Stimulated activated CD8-positive, alpha-beta memory T cell treated with anti-CD3 and anti-CD28 coated beads, Interleukin-4, amount 100 ng/mL, for 48 hours (primary cell): ENCODE measurements at places on chromosomes 7 and 10.

- no peak for DNase-seq
Measured at GRCh38 chr7:50302486-50303334, 1.8 kb upstream of the IKZF1 start.

DNA sequence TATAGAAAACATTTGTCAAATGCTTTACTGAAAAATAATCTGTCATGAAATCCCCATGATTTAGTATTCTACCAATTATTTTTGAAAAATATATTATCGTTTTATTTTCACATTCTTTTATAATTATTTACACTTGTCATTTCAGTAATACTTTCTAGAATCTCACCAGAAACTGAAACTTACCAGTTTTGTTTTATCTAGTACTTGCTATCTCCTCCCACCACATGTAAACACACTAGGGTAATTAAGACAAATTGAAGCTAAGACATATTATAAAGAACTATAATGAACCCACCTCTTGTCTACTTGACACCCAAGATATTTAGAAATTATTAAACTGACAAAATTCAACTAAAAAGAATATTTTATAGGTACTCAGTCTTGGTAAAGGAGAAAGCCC, 51.5 kb upstream of the GRM3 start:
- no peak for DNase-seq

DNA sequence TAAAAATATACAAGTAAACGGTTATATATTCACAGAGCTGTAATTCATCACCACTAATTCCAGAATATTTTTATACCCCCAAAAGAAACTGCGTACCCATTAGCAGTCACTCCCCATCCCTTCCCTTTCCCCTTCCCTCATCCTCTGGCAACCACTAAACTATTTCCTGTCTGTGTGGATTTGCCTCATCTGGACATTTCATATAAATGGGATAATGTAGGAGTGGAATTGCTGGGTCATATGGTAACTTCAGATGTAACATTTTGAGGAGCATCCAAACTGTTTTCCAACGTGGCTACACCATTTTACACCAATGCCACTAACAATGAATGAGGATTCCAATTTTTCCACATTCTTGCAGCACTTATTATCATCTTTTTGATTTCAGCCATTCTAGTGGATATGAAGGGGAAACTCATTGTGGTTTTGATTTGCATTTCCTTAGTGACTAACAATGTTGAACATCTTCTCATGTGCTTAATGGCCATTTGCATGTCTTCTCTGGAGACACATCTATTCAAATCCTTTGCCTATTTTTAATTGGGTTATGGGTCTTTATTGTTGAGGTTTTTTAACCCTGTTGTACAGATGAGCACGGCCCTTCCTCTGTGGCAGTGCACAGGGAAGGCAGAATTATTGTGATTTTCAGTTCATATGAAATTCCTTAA, 79.2 kb downstream of the RBM20 start:
- no peak for DNase-seq

GRCh38 chr7:13563257-13563656, 426.2 kb downstream of the ETV1 start:
- no peak for DNase-seq

DNA sequence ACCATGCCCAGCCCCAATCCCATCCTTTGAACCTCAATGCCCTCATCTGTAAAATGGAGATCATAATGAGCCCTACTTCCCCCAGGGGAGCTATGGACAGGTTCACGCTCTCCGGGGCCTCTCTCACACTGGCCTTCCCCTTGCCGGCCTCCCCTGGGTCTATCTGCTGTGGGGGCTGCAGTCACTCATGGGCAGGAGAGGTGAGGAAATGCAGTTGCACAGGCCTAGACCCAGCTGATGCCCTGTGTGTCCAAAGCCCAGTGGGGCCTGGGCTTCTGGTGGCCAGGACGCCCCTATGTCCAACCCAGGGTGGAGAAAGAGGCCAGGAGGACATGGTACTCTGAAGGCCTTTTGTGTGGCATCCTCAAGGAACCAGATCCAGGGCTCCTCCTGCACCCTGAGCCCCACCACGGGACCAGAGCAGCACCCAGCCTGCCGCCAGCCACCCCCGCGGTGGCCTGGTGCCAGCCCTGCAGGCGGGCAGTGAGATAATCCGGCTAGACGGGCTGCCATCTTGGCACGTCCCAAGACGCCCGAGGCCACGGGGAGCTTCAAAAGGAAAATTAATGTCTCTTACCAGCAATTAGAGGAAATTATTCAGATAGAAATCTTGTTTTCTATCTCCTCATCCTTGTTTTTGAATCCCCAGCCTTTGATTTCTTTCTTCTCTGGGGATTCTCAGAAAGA, 39.0 kb downstream of the MYL10 start:
- no peak for DNase-seq

DNA sequence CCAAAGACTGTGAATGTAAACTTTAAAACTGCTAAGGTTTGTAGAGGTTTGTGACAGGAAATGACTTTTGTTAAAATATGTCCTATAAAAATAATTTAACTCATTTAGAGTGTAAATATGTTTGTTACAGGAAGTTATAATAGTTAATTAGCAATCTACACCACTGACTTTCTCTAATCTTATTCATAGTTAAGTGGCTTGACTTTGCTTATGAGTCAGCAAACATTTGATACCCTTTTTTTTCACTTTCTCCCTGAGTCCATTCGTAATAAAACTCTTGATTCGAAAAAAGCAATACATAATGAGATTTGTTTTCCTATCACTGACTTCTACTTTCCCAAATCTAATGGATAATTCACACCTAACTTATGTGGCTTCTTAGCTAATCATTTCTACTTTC, 317.7 kb upstream of the SEMA3C start:
- DNase-seq: no peak

DNA sequence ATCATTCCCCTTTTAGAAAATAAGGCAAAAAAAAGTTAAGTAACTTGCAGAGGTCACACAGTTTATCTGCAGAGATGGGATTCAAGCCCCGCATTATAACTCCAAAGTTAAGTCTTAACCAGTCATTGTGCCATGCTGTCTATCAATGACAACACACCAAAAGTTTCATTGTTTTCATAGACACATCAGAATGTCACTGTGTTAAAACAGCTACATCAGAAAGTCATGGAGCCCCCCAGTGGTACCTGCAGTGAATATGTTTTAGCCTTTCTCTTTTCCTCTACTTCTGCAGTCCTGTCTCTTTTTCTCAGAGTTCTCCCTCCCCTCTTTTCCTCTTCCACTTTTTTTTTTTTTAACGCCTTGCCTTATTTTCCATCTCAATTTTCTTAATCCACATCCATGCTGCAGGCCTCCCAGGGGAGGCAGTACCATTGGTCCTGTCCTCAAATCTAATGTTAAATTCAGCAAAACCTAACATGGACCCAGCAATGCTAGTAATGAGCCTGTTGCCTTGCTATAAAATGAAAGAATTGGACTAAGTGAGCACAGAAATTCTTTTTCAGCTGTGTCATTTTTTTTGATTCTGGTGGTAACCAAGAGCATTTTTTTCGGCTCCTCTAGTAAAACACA, 3.8 kb upstream of the NRCAM start:
- no peak for DNase-seq

- no peak for DNase-seq
Measured at GRCh38 chr10:24374134-24374915, 165.4 kb downstream of the KIAA1217 start.

DNA sequence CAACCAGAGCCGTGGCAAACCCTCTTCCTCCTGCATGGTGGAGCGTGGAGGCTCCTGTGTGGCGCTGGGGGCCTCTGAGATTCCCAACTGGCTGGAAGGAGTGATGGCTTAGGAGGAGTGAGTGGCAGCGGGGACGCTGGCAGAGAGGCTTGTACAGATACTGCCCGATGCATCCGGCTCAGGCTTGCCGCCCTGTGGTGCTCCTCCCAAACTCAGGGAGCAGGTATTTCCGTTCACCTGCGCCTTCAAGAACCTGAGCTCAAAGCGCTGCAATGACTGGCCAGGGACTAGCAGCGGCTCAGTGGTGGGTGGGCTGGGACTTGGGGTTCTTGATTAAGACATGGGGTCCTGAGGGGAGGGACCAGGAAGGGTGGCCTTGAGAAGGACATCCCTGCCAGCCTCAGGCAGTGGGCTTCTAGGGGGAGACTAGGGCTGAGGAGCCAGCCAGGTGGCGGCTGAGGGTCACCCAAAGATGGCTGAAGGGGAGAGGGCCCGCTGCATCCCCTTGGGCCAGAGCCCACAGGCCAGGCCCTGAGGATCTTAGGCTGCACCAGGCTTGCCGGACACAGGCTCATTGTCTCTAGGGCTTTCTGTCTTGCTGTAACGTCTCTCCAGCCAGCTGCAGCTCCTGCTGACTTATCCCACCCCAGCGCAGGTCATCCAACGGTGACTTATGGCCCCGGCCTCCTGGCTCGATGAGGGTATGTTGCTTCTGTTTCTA, 3.2 kb downstream of the ZNF775 start:
- no peak for DNase-seq

DNA sequence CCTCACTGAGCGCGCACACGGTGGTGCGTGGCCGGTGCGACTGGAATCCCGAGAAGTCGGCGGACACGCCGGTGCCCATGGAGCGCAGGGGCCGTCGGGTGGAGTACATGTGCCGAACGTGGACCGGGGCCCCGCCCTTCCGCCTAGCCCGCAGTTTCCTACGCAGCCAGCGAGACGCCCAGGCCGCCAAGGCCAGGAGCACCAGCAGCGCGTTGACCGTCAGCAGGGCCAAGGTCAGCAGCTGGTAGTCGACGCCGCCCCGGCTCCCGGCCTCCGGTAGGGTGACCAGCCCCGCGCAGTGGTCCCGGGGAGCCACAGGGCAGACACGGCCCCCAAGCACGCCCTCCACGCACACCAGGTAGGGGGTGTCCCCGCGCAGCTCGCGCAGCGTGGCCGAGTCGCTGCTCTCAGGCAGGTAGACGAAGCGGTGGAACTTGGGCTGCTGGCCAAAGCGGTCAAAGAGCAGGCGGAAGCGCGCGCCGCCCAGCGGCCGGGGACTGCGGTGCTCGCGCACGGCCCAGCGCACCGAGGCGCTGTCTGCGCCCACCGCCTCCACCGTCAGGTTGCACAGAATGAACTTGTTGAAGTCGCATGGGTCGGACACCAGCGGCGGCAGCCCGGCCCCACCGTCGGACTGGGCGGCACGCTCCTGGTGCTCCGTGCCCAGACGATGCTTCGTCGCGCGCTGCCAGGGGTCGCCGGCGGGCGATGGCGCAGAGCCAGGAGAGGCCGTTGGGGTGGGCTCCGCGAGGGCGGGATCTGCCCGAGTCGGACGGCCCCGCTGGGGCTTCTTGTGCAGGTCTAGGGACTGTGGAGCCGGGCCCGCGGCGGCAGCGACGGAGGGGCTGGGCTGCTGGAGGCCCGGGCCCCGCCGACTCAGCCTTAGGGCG, 2.2 kb downstream of the TRIL start:
- peak; percentile 53 for DNase-seq

GRCh38 chr10:76733441-76733936, 904.1 kb downstream of the KCNMA1 start:
- no peak for DNase-seq

DNA sequence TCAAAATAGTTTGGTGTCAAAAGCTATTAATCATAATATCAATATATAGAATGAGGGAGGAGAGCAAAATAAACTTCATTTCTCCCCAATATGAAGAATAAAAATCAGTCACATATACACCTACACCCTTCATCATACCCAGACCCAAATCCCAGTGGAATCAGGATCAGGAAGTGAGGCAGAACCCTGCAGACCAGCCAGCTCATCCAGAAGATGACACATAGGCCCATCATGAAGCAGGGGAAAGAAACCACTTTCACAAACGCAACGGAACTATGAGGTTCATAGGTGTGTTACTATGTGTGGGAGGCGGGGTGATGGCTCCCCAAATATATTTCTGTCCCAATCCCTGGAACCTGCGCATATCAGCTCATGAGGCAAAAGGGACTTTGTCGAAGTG, 89.0 kb downstream of the RSU1 start:
- no peak for DNase-seq

GRCh38 chr7:4816419-4817080, 41.1 kb downstream of the AP5Z1 start:
- DNase-seq: no peak

DNA sequence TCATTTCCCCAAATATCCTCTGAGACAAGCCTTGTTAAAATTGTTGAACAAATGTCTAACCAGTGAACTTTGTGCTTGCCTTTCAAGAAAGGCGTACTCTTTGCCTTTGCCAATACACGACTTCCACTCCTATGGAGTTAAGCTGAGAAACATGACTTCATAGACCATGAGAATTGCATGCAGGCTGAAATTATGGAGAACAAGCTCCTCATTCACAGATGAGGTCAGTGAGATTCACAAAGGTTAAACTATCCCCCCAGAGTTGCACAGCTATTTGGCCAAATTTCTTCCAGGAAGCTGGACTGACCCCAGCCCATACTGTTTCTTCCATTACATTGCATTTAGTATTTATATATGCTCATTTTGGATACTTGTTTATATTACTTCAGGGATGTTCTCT, 221.4 kb upstream of the SEMA3C start:
- no peak for DNase-seq

DNA sequence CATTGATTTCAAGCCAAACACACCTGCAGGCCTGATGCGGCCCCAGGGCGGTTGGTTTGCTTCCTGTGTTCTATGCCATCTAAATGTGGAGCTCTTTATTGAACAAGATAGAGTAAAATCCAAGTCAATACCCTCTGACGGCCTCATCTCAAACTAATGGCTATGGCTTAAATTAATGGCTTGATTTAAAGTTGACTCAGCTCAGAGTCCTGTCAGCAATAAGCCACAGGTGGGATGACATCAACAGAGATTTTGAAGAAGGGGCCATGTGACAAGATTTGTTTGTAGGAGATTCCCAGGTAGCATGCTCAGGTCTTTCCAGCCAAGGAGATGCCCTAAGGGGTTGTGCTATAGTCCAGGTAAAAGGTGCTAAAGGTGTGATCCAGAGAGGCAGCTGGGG, 66.7 kb upstream of the ZNF32 start:
- DNase-seq: no peak

- peak; percentile 12 for DNase-seq
Measured at GRCh38 chr10:78337016-78337415, 303.4 kb downstream of the RPS24 start.

DNA sequence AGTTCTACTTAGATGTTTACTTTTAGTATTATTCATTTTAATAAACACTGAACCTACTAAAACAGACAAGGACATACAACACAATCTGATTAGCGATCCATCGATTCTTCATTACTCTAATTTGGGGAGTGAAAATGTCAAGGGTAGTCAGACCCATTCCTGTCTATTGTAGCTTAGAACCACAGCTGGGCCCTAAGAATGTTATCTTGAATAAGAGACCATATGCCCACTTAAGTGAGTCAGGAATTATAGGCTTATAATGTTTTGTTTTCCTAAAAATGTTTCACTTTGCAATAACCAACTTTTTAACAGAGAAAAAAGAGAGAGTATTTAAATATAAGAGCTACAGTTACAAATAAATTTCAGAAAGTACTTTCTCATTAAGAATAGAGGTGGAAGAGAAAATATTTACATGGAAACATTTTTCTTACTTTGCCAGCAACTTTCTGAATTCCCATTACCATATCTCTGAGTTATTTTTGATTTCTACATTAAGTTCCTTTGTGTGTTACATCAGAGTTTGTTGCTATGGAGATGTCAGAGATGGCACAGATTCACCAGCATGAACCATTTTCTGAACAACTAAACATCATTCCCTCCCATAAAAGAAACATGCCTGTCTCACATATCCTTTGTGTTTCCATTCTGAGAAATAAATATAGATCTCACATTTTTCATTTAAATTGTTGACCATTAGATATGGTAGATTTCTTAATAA, 75.4 kb upstream of the SLC13A1 start:
- DNase-seq: no peak
